ENCODE measurements at places on chromosomes 2 and 18.

GRCh38 chr2:171317492-171318125 is 116.2 kb downstream of the METTL8 start:
- no peak for DNase-seq

DNA sequence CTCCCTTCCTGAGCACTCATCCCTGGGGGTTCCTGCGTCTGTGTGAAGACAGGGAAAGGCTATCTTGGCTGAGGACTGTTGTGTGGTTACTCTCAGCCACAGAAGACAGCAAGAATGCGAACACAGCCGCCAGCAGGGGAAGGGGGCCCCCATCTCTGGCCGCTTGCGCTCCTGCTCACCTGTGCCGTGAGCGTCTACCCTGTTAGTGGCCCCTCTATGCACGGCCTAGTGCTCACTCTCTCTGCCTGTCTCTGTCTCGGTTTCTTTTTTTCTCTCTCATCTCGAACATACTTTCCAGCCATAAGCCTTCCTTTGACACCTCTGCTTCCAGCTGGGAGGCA is 206.7 kb upstream of the APCDD1 start:
- DNase-seq = no peak

DNA sequence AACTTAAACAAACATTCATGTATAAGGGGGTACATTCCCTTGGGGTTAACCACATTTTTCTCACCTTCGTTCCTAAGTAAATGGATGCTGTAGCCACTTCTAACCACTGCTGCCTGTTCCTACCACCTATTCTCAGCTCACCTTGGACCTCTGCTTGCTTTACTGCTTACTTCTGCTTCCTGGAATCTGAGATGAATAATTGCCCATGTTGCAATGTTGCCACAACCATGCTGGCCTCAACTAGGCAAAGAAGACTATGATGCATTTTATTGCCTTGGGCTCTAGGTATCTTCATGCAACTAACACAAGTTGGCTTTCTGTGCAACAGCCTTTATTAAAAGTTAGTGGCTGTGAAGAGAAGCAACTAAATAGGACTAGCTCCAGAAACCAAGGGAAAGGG is 106.3 kb upstream of the TCF4 start:
- DNase-seq = peak; percentile 8

DNA sequence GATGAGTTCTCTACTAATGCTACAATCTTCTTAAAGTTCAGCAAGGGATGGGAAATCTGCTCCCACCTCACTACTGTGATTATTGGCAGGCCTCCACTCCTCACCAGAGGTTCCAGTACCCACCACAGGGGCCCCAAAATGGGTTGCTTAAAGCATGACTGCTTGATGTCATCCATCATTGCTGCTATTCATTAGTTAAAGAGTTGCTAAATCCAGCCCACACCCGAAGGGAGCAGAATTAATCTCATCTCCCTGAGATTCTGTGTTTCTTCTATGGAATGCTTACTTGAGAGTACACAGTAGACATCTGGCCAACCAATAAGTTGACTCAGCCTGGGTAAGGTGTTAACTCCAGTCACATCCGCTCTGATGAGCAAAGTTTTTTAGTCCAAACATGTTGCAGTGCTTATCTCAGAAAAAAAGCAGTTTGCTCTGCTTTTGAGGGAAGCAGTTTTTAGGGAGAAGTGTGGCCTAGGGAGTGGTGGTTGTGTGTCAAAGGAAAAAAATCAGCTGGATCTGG is 690.2 kb upstream of the POU3F3 start:
- DNase-seq = no peak

DNA sequence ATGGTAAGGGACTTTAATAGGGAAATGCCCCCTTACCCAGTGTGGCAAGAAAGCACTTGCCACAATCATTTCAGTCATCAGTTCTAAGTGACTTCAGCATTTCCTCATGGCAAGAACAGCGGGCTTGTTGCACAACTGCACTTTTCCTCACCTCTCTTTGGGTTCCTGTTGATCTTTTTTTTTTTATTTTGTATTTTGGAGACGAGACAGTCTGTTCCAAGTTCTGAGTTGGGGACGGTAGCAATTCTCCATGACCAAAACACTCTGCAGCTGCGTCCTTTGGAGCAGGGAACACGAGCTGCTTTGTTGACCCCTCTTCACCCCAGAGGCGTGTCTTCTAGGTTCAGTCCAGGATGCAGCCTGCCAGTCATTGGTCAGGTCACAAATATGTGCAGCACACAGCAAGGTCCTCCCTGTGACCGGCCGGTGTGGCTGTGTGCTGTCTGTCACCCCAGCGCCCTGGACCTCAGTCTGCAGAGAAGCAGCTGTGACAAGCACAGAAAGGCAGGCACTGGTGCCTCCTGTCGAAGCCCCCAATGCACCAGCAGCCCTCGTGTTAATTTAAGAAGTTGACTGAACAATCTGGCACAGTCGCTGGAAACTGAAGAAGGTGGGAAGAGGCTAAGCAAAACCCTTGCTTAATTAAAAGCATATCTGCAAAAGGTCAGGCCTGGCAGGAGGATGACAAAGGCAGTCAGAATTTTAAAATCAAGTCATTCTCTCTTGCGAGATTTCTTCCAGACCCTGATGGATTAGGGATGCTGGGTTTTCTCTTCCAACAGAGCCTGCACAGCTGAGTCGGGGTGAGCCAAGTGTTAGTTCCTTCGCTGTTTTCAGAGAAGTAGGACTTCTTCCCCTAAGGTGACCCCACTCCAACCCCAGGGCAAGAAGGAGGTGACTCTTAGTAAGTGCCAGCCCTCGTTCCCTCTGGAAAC is 96.7 kb upstream of the COPS8 start:
- no peak for DNase-seq

DNA sequence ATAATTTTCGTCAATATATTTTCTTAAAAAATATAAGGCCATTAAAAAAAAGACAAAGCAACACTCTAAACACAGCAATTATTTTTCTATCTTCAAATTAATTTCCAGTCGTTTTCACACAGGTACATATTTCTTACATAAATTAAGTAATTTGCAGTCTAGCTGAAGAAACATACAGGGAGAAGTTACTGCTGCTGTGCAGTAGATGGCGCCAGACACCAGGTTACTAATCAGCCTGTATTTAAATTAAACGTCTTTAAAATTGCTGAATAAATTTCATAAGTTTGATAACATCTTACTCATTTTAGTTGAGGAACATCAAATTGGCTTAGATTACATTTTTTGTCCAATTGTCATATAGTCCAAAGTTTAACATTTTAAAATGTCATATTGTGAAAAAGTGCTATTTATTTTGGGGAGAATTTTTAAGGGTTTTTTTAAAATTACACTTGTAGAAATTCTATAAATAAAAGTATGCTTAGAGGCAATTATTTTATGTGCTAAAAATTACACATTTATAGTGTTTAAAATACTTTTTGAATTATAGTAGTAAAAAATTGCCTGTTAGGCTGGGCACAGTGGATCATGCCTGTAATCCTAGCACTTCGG is 88.4 kb downstream of the PMAIP1 start:
- peak; percentile 66 for DNase-seq

DNA sequence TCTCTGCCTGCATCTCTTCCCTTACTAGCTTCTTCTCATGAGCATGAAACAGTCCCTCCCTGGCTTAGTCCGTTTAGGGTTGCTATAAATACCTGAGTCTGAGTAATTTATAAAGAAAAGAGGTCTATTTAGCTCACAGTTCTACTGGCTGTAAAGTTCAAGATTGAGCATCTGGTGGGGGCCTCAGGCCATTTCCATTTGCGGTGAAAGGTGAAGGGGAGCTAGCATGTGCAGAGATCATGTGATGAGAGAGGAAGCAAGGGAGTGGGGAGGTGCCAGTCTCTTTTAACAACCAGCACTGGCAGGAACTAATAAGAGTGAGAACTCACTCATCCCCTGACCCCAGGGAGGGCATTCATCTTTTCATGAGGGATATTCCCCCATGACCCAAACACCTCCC is 26.8 kb downstream of the RHBDD1 start:
- DNase-seq = no peak

GRCh38 chr2:211228559-211228958 is 672.2 kb downstream of the CPS1 start:
- no peak for DNase-seq

- DNase-seq = no peak
Observed at GRCh38 chr2:134206031-134206430, 47.8 kb upstream of the MGAT5 start.

GRCh38 chr2:218086478-218086877 is 17.4 kb downstream of the RUFY4 start:
- DNase-seq = no peak

DNA sequence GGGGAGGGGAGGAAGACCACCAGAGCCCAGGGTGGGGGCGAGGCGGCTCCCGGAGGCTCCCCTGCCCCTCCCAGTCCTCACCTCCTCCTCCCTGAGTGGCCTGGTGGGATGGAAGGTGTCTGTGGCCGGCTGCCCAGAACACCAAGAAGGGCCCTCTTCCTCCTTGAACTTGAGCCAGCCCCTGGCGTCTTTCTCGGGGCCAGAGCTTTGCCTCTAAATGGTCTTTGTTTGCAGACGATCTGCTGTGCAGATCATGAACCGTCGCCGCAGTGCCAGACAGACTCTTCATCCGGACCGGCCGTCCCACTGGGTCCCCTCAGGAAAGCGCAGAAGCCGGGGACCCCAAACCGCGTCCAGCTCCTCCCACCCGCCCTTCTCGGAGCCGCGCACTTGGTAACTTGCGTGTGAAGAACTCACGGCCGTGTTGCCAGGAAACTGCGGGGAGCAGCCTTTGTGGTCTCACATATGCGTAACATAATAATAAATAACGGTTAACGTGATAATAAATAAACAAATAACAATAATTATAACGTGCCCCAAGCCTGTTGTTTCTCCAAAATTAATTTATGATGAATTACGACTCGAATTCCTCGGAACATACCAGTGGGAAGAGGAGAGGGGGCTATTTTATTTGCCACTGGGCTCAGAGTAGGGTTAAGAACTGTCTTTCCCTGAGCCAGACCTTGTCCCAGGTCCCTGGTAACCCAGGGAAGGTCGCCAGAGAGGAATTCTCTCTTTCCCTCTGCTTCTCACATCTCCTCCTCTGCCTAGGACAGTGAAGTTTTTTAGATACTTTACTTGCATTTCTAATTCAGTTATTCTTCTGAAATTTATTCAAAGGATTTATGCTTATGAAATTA is 41.0 kb downstream of the PTGR3 start:
- DNase-seq = no peak

GRCh38 chr18:11688972-11689668 is at the start of gene GNAL:
Gene GNAL, plus strand, starts transcription at chr18:11689264. Its CDS starts 300 bp downstream, at chr18:11689564.
- DNase-seq = peak; percentile 80

- DNase-seq = no peak
Observed at GRCh38 chr2:30679426-30680088, 127.7 kb downstream of the CAPN13 start.

GRCh38 chr2:206701952-206702605 is 16.1 kb downstream of the DYTN start:
- no peak for DNase-seq

Measured in NB4 (cell line).